ENCODE measurements at places on chromosomes 12 and 14.
A peak's percentile ranks its signal among the peaks of the same experiment; 100 is the strongest.

DNA sequence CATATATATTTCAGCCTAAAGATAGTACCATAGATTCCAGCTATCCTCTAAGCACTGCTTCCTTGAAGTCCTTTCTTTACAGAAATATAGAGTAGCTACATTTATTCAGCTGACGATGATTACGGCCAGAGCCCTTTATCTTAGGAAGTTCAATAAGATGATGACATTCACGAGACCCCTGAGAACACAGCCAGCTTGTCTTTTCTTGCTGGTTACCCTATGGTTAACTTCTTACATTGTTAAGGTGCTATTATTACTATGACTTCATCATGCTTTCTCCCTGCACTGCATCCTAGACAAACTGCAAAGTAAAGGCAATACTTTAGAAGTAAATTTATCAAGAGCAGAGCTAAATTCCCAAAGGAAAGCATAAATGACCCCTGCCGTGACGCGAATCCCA lies 214.4 kb upstream of the LRFN5 start:
- no peak for DNase-seq

- DNase-seq, result no peak
Observed at GRCh38 chr12:112828541-112828940, 37.0 kb downstream of the RPH3A start.

DNA sequence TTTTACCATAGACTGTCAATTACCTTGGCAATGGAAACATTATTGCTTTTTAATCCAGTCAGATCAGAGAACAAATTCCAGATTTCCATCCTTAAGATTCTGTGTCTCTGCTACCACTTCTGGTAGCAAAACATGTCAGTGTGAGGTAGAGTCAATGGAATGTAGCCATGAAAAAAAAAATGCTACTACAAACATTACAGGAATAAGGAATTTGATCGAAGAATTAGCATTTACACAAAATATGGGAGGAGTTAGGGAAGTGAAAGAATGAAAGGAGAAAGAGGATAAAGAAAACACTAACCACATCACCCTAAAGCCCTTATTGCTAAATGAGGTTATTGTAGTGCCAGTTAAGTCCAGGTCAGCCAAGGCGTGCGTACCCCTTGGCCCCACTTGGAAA lies 9.2 kb downstream of the MED21 start:
- DNase-seq, result no peak

- no peak for DNase-seq
Observed at GRCh38 chr14:102055181-102055901, 31.5 kb downstream of the HSP90AA1 start.

DNA sequence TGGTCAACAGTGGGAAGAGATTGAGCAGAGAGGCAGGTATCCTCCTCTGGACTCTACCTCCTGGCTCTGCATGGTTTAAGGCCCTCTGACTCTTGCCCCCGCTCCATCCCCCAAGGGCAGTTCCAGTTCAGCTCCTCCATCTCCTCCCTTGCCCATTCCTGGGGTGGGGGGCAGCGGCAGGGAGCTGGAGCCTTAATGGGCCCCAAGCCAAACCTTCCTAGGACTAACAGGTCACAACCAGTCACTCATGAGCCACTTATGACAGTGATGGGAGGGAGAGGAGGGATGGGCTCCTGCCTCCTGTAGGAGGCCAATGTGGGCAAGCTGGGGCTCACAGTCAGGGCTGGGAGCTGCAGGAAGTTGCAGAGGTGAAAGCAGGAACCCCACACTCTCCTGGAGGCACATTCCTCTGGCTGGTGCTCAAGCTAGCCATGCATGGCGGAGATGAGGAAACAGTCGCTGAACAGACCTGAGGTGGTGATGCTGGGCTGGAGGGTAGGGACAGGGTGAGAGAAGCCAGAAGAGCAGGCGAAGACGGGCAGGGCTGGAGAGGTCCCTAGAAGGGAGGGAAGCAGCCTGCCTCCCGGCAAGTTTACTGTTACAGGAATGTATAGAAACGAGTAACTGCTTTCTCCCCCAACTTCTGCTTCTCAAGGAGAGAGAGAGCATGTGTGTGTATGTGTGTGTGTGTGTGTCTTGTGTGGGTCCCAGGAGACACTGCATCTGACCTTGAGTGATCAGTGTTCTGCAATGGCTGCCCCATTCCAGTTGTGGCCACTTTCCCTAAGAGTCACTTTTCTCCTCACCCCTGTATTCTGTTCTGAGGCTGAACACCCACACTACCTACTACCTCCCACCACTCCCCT lies 5.0 kb upstream of the RAPGEF3 start:
- DNase-seq, result no peak

DNA sequence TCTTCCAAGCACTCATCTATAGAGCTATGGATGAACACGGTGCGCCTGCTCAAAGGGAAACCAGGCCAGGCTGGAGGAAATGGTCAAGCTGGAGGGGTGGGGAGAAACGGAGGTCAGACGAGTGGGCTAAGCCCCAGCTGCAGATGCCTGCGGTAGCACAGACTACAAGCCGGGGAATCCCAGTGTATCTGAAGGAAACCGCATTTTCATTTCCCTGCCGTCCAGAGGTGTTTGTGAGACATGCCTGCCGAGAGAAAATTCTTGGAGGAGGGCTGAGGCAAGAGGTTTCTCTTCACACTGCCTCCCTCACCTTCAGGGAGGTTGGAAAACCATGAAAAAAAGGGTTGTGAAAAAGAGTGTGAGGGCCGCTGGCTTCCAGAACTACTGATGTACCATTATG lies 102.0 kb upstream of the FOXN3 start:
- no peak for DNase-seq

DNA sequence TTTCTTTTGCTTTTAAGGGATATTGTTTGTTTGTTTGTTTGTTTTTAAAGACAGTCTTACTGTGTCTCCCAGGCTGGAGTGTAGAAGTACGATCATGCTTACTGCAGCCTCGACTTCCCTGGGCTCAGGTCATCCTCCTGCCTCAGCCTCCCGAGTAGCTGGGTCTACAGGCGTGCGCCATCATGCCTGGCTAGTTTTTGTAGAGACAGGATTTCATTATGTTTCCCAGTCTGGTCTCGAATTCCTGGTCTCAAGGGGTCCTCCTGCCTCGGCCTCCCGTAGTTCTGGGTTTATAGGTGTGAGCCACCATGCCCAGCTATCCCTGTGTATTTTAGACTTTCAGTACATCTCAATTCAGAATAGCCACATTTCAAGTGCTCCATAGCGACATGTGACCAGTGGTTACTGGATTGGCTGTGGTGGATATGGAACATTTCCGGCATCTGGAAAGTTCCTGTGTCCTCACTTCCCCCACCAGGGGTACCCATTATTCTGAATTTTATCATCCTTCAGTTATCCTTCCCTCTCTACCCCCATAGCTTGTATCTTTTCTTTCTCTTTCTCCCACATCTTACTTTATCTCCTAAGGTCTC lies 61.1 kb downstream of the HRK start:
- no peak for DNase-seq

DNA sequence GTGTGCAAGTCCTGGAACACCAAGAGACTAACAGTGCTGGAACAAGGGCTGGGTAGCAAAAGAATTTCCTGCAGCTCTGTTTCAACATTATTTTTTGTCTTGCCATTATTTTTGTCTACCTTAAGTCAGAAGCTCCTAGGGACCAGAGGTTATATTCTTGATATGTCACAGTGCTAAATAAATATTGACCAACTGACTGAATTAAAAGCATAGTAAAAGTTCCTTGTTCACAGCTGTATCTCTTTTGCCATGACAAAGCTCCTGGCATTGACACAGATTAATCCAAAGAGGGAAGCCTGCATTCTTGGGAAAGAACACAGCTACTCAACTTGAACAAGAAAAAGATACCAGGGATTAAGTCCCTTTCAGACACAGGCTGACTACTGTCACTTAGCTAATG lies 136.5 kb downstream of the SPTSSA start:
- no peak for DNase-seq

GRCh38 chr14:66395300-66395699 lies 90.9 kb upstream of the CCDC196 start:
- DNase-seq, result no peak

DNA sequence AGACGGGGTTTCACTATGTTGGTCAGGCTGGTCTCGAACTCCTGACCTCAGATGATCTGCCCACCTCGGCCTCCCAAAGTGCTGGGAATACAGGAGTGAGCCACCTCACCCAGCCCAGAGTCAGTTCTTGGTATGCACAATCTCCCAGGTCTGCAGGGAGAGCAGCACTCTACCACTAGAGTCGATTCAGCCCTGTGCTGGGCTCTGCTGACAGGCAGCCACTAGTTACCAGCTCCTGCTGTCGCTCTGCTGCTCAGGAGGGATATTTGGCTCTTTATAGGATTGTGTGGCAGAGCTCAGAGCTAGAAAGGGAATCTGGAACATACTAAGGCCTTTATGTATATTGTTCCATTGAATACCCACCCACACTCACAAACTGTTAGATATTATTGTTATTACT lies 44.3 kb downstream of the SPTB start:
- DNase-seq, result no peak

- no peak for DNase-seq
Observed at GRCh38 chr12:19234171-19234704, 104.7 kb downstream of the PLEKHA5 start.

- no peak for DNase-seq
Observed at GRCh38 chr12:111261911-111262676, 106.8 kb downstream of the PHETA1 start.

- peak; percentile 94 for DNase-seq
Observed at GRCh38 chr12:6470375-6471163, at the start of gene VAMP1. VAMP1 (minus strand) TSS chr12:6470677; CDS start chr12:6470531, 146 bp downstream.

- no peak for DNase-seq
Observed at GRCh38 chr14:90321891-90322290, 9.8 kb downstream of the NRDE2 start.

GRCh38 chr12:54933376-54933775 lies 51.2 kb downstream of the TESPA1 start:
- no peak for DNase-seq

DNA sequence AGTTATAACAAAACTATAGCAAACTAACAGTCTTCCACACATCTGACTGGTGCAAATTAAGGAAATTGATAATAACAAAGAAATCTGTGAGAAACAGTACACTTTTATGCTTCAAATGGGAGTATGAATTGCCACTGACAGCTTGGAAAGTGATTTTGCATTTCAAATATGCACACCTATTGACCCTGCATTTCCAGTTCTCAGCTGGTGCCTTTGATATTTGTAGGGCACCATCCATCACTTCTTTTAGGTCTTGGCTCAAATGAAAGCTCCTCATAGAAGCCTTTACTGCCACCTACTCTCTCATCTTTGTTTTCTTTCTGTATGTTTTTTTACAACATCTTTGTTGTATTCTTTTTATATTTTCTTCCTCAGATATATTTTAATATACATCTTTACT lies 125.1 kb downstream of the ST8SIA1 start:
- DNase-seq, result no peak

GRCh38 chr14:82060219-82060618 lies 526.6 kb upstream of the SEL1L start:
- no peak for DNase-seq

- DNase-seq, result no peak
Observed at GRCh38 chr14:83520837-83521236, 1987.2 kb upstream of the SEL1L start.

GRCh38 chr12:117439531-117440001 lies 78.1 kb upstream of the NOS1 start:
- no peak for DNase-seq

- DNase-seq, result no peak
Observed at GRCh38 chr14:74917646-74918081, 5.4 kb downstream of the RPS6KL1 start.

GRCh38 chr12:51152953-51153352 lies 20.0 kb downstream of the TFCP2 start:
- no peak for DNase-seq

GRCh38 chr12:4824380-4824779 lies 85.3 kb upstream of the KCNA1 start:
- DNase-seq, result no peak

- no peak for DNase-seq
Observed at GRCh38 chr12:90999527-90999926, 5.2 kb downstream of the EPYC start.

DNA sequence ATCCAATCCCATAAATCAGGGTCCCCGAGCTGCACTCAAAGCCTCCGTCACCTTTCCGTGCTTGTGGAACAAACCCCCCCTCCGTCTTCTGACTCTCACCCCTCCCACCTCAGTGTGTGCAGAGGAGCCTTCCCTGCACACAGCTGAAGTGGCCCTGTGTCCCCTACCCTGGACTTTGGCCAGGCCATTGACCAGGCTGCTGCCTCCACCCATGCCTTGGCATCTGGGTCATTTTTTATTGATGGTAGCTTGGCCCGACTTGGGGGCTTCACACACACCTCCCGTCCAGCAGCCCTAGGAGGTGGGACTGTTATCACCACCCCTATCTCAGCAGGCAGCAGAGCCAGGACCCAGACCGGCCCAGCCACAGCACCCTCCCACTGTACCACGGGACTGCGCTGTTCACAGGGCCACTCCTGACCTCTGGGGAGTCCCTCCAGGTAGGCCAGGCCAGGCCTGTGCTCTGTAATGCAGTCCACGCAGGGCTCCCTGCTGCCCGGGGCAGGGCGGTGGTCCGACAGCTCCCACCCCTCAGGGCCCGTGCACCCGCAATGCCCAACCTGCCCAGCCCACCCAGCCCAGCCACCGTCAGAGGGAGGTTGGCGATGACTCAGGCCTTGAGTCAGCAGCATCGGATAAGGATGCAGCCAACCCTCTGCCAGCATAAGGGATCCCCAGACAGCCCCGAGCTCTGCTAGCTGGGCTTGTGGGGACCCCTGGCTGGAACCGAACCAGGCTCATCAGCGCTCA lies 9.2 kb upstream of the INF2 start:
- DNase-seq, result no peak

GRCh38 chr12:105748806-105749600 lies 389.8 kb downstream of the NUAK1 start:
- DNase-seq, result no peak

DNA sequence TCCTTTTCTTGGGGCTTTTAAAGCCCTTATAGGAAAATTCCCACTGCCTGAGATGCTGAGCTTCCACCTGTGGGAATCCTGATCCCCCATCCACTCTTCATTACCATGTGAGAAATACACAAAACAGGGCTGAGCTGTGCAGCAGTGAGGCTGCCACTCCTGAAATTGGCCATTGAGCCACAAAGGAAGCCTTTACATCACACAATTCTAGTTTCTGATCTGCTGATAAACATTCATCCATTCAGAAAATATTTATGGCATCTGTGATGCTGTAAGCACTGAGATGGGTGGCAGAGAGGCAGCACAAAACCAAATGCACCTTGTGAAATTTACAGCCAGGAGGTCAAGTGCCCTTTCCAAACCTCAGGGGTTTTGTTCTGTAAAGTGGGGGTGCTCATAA lies 26.2 kb upstream of the CMKLR1 start:
- no peak for DNase-seq

- DNase-seq, result no peak
Observed at GRCh38 chr14:75720842-75721498, 59.9 kb downstream of the TTLL5 start.

DNA sequence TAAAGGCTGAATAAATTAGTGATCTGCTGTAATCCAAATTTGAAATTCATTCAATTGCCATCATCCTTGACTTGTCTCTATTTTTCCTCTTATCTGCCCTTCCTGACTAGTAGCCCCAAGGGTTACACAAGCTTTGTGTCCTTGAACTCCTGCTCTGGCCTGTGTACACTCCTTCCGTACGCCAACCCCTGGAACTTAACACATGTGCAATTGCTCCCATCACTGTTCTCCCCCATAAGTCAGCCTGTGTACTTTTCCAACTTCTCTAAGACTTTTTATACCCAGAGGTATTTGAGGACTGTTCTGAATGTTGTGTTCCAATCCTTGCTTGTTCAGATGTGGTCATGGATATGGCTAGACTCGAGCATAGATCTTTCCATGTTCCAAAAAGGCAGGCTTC lies 171.1 kb upstream of the G2E3 start:
- DNase-seq, result no peak

Measured in HCT116 (cell line).